Epithelial cell of esophagus (primary cell): ENCODE measurements at places on chromosomes 6 and 20.

DNA sequence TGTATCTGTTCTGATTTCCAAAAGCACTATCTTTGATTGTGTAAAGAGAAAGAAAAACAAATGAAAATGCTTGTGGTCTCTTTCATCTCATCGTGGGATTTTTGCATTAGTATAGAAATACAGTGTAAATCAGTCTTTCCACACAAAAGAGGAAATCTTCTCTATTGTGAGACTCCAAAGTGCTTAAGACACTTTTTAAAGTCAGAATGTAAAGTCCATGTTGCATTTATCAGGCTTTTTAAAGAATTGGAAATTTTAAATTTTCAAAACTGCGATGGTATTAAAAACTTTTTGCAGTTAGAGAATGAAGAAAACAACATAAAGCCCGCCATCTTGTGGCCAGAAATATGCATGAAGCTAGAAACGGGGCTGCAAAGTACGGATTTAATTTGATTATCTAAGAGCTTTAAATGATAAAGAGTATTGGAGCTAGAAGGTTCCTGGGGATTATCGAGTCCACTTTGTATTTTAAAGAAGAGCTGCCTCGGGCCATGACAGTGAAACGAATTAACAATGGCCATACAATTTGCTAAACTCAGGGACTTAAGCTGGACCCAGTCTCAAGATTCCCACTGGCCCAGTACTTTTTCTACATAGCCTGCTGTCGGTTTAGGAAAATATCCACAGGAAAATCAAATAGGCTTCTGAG, 339.6 kb downstream of the ARHGAP18 start:
- DNase-seq: peak; percentile 47

GRCh38 chr6:157023958-157024357, 246.8 kb downstream of the ARID1B start:
- no peak for DNase-seq

GRCh38 chr6:22437665-22438064, 131.7 kb upstream of the HDGFL1 start:
- peak; percentile 29 for DNase-seq

DNA sequence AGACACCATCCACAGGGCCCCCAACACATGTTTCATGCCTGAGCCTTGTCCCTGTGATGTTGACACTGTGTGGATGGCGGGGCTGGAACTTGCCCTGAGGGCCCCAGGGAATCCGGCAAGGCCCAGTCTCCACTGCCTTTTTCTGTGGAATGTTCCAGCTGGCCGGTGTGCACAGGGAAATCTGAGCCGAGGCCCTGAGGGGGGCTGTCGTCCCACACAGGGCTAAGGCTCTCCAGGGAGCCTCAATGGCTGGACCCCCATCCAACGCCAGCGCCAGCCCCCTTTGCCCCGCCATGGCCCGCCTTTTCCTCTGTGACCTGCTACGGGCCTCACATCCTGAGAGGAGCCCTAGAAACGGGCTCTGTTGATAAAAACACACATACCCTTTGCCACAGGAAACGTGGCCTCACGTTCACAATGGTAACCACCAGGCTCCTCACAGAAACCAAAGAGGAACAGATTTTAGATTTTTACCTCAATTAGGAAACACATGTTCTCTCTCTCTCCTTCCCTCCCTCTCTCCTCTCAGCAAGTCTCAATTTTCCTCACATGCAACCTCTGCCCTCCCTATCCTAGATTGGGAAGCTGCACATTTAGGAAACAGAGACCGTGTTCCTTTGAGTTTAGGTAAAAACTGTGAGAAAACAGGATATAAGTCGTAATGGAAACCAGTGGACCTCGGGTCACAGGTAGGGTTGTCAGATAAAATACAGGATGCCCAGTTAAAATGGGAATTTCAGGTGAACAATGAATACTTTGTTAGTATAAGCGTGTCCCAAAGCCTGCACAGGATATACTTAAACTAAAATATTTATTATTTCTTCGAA, 13.7 kb upstream of the ZNF831 start:
- DNase-seq: no peak

DNA sequence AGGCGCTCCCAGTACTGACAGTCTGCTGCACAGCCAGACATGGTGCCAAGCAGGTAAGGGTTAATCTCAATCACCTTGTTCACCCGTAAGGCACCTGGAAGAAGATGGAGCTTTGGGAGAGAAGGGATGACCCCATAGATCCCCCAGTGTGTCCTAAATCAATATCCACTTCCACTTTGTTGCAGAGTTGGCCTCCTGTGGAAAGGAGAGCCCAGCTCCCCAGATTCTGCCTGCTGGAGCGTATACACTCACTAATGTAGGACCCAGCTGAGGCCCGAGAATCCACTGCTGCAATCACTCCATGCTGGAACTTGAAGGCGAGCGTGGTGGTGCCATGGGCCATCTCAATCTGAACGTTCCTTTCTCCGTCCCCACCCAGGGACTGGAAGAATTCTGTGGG, 1.2 kb downstream of the PSMB8 start:
- DNase-seq: no peak

GRCh38 chr6:89364586-89364985, 12.1 kb upstream of the UBE2J1 start:
- no peak for DNase-seq

GRCh38 chr6:11727998-11728961, 50.3 kb downstream of the ADTRP start:
- DNase-seq: no peak
